GM10248 (cell line): ENCODE measurements at places on chromosomes 5 and 9.

GRCh38 chr9:101727612-101728524 is 10.6 kb downstream of the GRIN3A start:
- peak; percentile 29 for DNase-seq

DNA sequence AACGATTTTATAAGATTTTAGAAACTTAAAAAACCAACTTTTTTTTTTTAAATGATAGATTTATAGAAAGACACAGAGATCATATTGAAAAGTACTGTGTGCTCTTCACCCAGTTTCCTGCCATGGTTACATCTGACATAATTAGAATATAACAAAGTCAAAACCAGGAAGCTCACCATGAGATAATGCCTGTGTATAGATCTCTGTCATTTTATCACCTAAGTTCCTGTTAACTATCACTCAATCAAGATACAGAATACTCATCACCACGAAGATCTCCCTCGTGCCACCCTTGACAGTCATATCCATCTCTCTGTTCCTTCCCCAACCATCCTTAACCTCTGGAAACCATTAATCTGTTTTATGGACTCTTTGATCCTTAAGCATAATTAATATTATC is 39.1 kb downstream of the POC5 start:
- no peak for DNase-seq

DNA sequence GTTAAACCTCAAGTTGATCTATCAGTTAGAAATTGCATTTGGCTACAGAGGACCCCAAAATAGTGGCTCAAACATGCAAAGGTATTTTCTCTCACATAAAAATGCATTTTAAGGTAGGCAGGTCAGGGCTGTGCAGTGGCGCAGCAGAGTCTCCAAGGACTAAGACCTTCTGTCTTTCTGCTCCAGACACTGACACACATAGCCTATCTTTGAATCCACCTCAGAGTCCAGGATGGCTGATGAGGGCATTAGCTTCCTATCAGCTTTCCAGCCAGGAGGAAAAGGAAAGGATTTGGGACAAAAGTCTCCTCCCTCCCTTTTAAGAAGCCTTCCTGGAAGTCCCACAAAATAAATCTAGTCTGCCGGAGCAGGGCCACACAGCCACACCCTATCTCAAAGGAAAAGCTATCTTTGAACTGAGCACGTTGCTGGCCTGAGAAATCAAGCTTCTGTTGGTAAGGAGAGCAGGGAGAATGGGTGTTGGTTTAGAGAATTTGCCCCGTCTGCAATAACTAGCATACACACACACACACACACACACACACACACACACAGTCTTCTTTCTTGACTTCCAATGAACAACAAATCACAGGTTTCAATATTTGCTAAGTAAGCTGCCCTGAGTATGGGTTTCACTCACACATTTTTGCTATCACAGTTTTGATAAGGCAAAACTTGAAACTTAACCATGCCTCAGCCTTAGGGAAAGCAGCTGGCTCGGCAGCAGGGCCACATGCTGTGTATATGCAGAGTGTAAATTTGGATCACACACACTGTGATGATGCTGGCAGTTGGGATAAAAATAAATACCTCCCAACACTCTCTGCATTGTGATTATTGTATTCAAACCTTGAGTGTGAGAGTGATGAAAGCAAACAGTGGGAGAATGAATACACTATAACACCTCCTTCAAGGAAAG is 116.6 kb upstream of the MAP3K1 start:
- no peak for DNase-seq

DNA sequence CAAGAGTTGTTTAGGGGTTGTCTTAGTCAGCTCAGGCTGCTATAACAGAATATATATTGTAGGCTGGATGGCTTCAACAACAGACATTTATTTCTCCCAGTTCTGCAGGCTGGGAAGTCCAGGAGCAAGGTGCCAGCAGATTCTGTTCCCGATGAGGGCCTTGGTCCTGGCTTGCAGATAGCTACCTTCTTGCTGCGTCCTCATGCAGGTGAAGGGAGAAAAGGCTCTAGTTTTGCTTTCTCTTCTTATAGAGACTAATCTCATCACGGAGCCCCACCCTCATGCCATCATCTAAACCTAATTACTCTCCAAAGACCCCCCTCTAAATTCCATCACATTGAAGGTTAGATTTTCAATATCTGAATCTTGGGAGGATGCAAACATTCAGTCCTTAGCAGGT is 246.0 kb upstream of the ANKRD55 start:
- no peak for DNase-seq

DNA sequence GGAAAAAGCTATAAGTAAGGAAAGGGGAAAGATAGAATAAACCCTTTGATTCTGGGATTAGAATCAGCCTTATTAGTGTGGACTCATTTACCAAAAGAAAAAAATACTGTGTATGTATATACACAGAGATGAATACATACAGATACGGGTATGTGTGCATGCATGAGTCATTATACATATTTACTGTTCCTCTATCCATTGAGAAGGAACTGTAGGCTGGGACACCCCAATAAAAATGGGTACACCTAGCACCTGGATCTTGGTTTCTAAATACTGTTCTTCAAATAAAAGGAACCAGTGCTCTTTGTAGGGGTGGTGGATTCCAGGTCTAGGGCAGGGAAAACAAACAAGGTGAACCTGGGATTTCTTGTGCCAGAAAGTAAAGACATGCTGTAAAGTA is 48.3 kb downstream of the WHRN start:
- no peak for DNase-seq

GRCh38 chr5:89315286-89316100 is 432.5 kb upstream of the MEF2C start:
- no peak for DNase-seq

DNA sequence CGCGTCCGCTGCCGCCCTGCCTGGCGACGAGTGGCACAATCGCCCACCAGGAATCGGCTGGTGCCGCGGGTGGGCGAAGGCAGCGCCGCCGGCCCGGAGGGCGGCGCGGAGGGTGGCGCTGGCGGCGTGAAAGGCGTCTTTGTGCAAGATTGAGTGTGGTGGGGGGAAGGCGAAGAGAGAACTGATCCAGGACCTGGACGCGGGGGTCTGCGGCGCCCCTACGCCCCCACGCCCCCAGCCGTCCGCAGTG is 4.6 kb upstream of the RGMB start:
- no peak for DNase-seq

DNA sequence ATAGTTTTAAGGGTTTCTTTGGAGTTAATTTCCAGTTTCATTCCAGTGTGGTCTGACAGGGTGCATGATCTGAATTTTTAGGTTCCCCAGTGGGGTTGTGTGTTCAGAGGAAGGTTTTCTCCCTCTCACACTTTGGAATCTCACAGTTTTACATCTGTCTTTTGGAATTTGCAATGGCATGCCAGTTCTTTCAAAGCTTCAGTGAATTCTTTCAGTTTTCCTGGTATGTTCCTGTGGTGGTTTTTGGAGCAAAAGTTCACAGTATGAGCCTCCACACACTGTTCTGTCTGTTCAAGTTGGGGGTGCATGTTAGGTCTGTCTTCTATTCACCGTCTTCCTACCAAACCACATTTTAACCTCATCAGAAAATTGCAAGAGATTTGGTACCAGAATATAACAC is 624.2 kb downstream of the KCTD16 start:
- no peak for DNase-seq

DNA sequence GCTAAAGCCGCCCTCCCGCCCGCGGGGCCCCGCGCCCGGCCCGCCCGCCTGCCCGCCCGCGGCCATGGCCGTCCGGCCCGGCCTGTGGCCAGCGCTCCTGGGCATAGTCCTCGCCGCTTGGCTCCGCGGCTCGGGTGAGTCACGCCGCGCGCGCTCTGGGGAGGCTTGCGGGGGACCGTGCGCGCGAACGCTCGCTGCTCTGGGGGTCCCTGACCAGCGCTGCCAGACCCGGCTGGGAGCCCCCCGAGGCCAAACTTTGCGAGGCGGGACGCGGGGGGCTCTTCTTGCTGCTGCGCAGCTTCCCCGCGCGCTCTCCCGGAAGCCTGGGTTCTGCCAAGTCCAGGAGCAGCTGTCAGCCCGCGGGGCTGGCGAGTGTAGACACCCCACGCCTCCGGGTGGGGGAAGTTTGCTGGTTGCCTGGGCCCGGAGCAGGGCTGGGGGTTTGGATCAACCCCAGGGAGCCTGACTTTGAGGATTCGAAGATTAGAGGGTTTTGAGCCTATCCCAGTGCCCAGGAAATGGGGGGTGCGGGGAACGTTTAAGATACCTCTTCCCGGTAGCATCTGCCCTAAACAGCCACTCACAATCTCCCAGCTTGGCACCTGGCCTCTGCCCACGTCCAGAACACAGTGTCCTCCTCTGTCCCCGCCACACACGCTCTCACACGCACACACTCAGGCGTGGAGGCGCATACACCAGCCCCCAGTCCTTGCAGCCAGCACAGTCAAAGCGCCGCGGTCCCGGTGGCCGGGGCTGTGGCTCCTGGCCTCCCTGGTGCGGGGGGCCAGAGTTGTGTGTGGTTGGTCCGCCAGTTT is 535 bp downstream of the UNC5A start:
- DNase-seq = no peak

DNA sequence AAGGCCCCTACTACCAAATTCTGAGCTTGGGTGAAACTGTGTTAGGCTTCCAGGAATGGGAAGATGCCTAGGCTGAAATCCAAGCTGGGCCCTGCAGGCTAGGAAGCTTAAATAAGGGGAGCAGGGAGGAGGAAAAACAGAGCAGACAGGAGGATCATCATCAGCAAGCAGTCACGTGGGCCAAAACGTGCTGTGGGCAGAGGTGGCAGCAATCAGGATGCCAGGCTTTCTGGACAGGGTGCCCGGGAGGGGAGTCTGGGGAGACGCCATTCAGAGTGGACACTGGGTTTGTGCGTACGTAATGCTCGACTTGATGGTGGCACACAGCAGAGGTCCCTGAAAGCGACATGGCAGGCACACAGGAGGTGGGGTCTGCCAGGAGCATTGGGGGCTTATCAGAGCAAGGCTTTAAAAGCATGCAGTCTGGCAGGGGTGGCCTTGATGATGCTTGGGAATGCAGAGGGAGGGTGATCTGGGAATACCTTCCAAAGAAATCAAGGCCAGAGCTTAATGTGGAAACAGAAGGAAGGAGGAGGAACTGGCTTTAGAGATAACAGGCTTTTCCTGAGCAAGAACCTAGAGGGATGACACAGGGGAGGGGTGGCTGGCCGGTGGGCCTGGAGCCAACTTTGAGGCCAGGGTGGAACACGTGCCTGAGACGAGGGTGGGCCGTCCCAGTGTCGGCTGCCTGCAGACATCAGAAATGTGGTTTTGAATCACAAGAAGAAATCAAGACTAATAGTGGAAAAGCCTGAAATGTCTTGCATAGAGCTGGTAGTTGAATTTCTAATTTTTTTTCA is 212.5 kb downstream of the GADD45G start:
- DNase-seq = no peak
